ENCODE measurements at places on chromosomes 4 and X.
A peak's percentile ranks its signal among the peaks of the same experiment; 100 is the strongest.

GRCh38 chrX:4627414-4627813, 914.0 kb upstream of the PRKX start:
- DNase-seq = no peak

DNA sequence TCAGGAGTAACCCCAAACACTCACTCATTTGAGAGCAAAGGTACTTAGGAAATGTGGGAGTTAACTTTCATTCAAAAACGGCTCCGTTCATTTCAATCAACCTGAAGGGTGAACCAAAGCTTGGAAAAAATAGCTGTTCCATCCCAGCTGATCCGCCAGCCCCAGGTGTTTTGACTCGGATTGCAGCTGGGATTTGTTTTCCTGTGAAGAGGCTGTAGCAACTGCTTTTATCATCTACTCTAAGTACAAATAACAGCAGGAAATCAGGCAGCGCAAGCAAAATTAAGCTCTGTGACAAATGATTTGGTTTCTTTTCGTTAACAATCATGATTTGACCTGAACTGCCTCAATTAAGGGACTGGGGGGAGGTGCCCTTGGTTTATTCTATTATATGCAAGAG, 154.7 kb downstream of the BEND2 start:
- DNase-seq = no peak

DNA sequence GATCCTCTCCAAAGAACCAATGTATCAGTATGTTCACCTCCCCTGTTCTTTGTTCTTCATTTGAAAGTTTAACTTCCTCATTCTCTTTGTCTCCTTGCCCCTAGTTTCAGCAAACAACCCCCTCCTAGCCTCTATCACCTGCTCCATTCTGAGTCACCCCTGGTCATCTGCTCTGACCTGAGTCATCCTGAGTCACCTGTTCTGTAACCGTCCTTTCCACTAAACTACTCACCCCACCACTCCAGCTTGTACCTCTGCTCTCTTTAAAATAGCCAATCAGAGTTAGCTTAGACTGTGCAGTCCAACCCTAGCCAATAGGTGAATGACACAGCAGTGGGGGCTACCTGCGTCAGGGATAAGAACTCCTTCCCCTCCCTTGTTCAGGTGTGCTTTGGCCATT, 249.8 kb upstream of the AADAT start:
- DNase-seq = no peak

DNA sequence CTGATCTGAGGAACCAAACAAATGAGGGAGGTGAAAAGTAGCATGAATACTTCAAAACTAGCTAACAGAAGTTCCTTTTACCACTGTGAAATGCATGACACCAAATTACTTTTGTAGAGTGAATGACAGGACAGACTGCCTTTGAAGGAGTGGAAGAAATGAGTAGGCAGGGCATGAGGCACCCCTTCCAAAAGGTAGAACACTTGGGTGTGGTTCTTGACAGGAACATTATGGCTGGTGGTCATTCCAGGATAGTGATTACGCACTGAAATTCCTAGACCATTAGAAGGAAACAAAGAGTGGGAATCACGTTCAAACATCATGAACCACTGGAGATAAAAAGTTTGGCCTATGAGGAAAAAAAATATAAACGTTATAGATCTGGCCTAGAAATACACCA, 4.9 kb downstream of the HUWE1 start:
- DNase-seq = no peak

DNA sequence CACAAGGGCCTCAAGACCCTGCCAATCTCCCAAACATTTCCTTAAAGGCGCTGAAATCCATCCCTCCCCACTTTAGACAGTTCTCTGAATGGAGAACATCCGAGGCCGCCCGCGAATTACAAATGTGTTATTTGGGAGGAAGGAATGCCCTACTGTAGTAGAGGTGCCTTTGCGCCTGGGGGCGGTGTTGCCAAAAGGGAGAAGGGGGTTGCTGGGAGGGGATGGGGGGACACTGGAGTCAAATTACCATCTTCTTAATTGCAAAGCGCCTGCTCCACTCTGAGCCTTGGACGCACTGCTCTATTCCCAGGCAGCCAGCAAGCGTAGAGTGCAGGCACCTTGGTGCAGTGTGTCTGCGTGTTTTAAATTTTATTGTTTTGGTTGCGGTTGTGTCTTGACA, 2.7 kb downstream of the TMEM255A start:
- DNase-seq = no peak

DNA sequence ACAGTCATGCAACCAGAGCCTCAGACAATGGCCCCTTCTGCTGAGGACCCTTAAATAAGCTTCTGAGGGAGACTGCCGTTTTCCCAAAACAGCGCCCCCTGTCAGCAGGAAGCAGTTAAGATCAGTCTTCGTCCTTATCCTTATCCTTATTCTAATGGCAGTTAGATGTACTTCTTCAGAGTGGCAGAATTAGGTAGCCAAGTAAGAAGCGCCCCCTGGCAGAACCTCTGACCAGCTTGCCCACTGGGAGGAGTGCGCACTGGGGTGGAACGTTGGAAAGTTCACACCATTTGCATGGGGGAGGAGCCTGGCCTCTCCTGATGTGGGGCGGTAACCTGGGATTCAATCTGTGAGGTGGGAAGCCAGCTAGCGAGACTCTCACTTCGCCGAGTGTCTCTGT, 133.6 kb upstream of the QRFPR start:
- DNase-seq = no peak

GRCh38 chr4:78592088-78592783, 40.7 kb downstream of the ANXA3 start:
- DNase-seq = no peak

DNA sequence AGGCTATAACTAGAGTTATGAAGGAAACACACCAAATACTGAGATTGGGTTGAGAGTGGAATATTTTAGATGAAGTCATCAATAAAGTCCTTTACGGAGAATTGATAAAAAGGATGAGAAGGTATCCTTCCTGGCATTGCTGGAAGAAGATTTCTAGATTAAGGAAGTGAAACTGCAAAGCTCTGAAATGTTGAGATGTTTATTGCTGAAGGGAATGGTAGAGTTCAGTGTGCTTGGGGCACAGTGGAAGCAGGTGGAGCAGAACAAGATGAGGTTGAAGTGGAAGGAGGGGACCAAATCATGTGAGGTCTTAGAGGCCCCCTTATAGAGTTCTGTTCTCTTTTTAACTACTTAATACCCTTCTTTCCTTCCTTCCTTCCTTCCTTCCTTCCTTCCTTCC, 848.5 kb downstream of the RAB28 start:
- no peak for DNase-seq

- DNase-seq = no peak
Measured at GRCh38 chr4:41069257-41069656, 145.1 kb downstream of the APBB2 start.

GRCh38 chr4:86441175-86441936, 81.5 kb upstream of the MAPK10 start:
- peak; percentile 2 for DNase-seq

DNA sequence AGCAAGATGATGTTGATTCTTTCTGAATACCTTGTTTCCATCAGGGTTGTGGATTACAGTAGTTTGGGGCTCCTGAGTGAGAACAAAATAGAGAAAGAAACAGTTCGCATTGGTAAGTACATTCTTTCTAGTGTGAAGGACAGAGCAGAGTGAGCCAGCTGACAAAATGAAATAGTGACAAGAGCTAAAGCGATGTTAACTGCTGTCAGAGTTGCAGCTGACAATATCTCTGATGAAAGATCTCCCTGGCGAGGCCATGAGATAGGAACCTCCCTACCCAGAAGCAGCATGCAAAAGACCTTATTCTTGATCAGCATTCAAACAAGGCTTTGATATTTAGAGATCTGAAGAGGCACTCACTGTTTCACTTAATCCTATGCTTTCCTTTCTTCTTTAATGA, 258.6 kb downstream of the CAMK2D start:
- DNase-seq = no peak

DNA sequence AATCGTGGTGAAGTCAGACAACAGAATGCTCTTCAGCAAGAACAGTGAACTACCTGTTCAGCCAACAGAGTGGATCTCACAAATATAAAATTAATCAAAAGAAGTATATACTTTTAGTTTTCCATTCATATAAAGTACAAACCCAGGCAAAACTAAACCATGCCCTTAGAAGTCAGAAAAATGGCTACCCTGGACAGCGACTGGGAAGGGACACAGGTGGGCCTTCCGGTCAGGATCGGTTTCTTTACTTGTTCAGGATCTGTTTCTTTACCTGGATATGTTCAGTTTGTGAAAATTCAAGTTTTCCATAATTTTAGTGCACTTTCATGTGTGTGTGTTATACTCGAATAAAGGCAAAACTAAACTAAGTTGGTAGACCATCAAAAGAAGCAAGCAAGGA, 12.4 kb upstream of the GPR173 start:
- DNase-seq = no peak

DNA sequence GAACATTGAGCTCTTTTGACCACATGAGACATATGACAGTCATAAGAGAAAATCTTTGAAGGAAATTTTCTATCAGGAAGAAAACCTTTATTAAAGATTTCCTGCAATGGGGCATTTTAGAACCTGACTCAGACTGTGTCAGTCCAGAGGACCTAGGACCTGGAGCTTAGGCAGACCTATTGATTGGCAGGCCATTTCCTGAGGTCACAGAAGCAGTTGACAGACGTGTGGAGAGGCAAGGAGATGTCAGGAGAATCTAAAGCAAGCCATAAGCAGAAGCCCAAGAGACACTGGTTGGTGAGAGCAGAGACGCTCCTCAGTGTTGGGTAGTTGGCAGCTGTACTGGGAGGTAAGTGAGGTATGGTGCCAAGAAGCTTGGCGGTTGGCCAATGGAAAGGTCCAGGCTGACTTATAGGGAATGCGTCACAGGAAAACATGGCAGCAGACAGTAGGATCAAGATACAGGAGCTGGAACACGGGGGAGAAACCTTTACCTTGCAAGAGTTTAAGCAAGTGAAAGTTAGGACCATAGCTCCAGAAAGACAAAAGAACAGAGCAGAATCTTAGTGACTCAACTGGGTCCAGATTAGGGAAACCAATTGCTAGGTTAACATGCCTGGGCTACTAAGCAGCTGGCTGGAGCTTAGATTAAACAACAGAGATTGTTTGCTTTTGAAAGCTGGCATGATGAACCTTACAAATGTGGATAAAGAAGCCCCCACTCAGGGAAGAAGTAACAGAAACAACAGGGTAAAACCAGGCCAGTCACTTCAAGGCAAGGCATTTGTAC, 18.6 kb downstream of the PALLD start:
- no peak for DNase-seq

DNA sequence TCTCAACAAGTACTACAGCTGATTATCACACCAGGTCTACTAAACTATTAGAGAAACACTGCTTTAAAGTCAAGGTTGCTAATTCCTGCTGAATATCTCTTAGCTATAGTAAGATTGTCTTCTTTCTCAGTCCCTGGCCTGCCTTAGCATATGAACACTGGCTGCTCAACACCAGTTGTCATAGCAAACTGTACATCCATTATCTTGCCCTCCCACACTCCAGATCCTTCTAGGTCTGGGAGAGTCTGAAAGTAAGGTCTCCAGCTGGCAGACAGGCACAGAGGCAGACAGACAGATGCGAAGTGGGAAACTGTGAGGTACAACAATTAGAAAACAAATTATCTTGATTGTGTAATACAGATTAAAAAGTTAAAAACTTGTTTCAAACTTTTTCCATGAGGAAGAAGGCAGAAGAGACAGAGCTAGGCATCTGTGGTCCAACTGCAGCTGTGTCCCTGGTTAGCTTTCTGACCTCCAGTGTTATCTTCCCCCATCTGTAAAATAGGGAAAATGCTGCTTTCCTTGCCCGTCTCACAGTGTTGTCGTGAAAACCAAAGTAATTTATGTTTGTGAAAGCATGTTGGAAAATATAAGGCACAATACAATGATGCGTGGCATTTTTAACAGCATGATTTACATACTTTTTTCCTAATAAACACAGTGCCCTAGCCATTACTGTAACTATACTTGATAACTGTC, 133.8 kb downstream of the KLHL13 start:
- no peak for DNase-seq

DNA sequence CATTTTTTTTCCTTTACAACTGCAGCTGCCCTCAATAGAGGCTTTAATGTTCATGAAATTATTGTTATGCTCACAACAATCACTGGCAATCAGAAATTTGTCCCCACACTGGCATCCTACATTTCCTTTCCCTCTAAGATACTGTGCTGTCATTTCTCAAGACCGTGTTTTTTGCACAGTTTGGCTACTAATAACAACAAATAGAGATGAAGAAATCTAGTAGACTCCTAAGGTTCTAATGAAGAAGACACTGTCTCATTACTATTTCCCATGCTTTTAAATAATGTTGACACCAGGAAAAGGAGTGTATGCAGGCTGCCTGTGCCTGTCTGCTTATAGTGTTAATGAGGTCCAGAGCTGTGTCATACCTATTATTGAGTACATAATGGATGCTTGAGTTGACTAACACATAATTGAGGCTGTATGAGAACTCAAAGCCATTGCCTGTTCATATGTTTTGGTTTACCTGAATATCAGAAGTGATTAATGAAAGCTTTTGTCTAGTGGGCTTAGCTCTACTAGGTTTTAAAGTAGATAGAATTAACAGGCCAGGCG, 1.5 kb upstream of the EIF4E start:
- DNase-seq = no peak

GRCh38 chr4:1787411-1788077, 5.5 kb upstream of the FGFR3 start:
- DNase-seq = no peak

GRCh38 chr4:21893136-21893535, 55.4 kb downstream of the KCNIP4 start:
- DNase-seq = no peak

GRCh38 chr4:170083541-170083940, 6.2 kb downstream of the AADAT start:
- no peak for DNase-seq

GRCh38 chr4:40990236-40990898, 224.0 kb downstream of the APBB2 start:
- peak; percentile 98 for DNase-seq

DNA sequence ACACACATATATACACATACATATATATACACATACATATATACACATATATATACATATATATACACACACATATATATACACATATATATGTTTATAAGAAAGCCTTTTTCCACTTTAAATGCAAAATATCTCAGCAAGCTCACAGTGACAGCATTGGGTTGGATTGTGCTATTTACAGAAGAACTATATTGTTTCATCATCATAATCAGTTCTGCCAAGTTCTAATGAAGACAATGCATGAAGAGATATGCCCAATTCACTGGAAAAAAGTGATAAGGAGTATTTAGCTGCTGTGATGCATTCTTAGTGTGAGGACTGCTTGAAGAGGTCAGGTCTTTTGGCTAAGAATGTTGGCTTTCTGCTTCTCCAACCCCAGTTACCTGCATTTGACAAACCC, 54.4 kb downstream of the RNF150 start:
- no peak for DNase-seq

GRCh38 chrX:16124201-16124600, 836 bp downstream of the GRPR start:
- DNase-seq = no peak

DNA sequence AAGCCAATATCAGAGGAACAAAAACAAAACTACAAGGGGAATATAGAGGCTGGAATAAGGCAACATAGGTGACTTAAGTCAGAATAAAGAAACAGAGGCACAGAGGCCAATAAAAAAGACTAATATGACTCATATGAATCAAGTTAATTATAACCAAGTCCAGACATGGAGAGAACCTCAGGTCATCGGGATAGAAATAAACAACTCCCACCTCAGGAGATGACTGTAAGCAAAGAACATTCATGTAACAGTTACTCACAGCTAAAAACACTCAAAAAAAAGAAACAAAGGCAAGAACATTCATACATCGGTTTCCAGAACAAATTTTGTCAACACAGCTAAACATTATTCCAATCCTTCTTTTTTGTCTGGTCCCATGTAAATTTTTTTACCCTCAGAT, 60.3 kb upstream of the RXFP1 start:
- DNase-seq = no peak

GRCh38 chrX:129777218-129778030, 2.3 kb upstream of the SASH3 start:
- DNase-seq = no peak

Data from HS-5 (cell line).